ENCODE measurements at places on chromosomes 12 and 14.
A peak's percentile ranks its signal among the peaks of the same experiment; 100 is the strongest.

DNA sequence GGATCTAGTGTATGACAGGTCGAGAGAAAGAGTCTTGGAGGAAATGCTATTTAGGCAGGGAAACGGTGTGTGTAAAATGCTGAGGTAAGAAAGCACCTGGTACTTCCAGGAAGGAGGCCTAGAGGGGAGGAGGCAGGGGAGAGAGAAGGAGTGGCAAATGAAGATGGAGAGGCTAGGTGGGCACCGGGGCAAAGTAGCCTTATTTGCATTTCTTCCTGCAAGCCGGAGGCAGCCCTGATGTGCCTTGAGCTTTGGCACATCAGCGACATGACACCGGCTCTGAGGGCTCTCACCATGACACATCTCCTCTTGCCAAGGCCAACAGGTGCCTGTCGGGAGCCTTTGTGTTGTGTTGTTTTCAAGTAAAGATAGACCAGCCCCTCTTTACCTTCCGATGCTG lies 61.6 kb downstream of the CPM start:
- no peak for DNase-seq

DNA sequence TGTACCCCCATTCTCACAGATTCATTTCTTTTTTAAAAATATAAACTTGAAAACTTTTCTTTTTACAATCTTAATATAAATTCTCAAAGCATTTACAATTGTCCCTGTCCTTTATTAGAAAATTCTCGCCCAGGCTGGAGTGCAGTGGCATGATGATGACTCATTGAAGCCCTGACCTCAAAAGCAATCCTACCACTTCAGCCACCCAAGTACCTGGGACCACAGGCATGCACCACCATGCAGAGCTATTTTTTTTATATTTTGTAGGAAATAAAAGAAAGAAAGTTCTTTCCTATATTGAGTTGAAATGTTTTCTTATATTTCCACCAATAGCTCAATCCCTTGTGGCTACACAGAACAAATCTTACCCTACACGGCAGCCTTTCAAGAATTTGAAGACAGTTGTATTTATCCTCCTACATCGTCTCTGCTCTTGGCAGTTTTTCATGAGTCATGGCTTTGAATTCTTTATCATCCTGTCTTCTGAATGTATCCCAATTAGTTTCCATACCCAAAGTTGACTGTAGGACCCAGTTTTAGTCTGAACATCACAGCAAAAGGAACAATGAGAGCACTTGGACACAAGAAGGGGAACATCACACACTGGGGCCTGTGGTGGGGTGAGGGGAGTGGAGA lies 52.4 kb downstream of the SYT1 start:
- DNase-seq, result no peak

- no peak for DNase-seq
Measured at GRCh38 chr12:123571343-123571813, 13.0 kb upstream of the TMED2 start.

GRCh38 chr14:72444701-72445100 lies 449.2 kb downstream of the DPF3 start:
- no peak for DNase-seq

DNA sequence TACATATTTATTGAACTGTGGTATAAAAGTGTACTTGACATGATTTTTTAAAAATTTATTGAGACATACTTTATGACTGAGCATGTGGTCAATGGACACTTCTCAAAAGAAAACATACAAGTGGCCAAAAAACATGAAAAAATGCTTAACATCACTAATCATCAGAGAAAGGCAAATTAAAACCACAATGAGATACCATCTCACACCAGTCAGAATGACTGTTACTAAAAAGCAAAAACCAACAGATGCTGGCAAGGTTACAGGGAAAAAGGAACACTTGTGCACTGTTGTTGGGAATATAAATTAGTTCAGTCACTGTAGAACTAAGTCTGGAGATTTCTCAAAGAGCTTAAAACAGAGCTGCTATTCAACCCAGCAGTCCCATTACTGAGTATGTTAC lies 1177.6 kb downstream of the GALC start:
- no peak for DNase-seq

DNA sequence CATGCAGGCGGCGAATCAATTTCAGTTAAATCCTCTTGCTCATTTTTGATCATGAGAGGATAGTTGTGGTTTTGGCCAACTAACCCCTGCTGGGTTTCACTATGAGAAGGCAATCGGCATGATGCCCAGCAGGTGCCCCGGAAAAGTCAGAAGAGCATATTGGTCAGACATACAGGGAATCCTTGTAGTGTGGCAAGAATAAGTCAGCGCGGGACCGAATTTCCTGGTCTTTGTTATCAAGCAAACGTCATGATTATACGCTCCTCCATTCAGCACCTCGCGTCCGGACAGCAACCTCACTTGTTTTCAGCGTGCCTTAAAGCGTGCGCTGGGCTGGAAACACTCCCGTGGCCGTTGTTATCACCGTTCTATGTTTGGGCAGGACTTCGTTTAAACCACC lies 1.8 kb downstream of the TBC1D30 start:
- DNase-seq, result peak; percentile 80

DNA sequence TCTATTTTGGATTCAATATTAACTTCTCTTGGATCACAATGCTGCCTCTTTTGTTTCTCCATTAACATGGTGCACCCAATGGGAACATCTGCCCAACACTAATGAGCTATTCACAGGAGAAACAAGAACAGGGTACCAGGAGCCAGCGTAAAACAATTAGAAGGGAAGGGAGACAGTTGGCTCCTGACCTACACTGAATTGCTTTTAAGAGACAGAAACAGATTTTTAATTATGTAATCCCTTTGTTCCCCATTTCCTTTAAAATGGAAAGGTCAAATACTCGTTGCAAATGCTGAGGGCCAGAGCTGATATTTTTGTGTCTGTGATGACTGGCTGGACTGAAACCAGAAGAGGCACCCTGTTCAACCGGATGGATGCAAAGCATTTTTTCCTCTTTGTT lies 108.3 kb downstream of the SEC23A start:
- no peak for DNase-seq

- DNase-seq, result no peak
Measured at GRCh38 chr14:86086962-86087361, 557.0 kb downstream of the FLRT2 start.

DNA sequence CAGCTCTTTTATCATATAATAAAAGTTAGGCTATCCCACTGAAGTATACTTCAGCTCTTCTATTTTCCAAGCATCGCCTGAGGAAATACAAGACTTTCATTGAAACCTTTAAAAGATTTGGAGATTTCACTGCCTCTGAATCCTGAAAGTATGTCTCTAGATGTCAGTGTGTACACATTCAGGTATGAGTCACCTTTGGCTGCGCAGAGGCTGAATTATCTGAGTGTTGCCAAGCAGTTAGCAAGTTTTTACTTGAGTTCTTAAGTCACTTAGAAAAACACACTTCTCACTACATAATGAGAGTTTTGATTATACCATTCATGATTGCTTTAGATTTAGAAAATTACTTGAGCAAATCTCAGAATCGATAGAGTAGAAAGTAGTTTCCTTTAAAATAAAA lies 210.3 kb downstream of the TMTC2 start:
- DNase-seq, result no peak

DNA sequence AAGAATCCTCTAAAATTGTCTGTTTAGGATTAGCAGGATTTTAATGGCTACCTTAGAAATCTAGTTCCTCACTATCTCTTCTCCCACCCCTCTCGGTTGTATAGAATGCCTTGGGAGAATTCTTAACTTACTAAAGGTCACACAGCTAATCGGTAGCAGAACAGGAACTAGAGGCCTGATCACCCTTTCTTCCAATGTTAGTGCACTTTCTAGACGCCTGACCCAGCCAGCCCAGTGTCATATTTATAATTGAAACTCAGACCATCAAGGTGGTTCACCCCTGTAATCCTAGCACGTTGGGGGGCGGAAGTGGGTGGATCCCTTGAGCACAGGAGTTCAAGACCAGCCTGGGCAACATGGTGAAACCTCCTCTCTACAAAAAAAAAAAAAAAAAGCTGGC lies 1.7 kb downstream of the TIGAR start:
- DNase-seq, result no peak

DNA sequence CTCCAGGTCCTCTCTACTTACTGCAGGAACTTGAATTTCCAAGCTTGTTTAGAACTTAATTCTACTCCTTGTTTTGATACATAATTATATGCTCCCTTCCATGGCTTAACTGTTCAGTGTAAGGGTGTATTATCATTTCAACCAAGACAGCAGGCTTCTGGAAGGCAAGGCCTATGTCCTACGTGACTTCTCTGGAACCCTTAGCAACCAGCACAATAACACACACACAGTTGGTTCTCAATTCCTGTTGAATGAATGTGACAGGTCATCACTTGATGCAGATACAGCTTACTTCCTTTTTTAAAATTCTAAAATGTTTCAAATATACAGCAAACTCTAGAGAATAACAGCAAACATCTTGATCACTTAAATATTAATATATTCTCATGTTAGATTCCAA lies 77.7 kb upstream of the COCH start:
- DNase-seq, result no peak

GRCh38 chr14:90715993-90716392 lies 100.2 kb downstream of the TTC7B start:
- DNase-seq, result no peak

- no peak for DNase-seq
Measured at GRCh38 chr12:27861428-27862167, 81.6 kb upstream of the MANSC4 start.

GRCh38 chr12:109053382-109054123 lies 1.2 kb downstream of the USP30 start:
- no peak for DNase-seq

GRCh38 chr12:115008929-115009328 lies 325.0 kb upstream of the TBX3 start:
- DNase-seq, result no peak

GRCh38 chr14:43687921-43688320 lies 819.2 kb downstream of the FSCB start:
- no peak for DNase-seq

- DNase-seq, result peak; percentile 65
Measured at GRCh38 chr12:40107098-40107802, 1.4 kb upstream of the SLC2A13 start.

- DNase-seq, result no peak
Measured at GRCh38 chr12:49671031-49671765, 36.0 kb downstream of the FMNL3 start.

- DNase-seq, result peak; percentile 70
Measured at GRCh38 chr12:51814311-51815088, 34.0 kb downstream of the FIGNL2 start.

DNA sequence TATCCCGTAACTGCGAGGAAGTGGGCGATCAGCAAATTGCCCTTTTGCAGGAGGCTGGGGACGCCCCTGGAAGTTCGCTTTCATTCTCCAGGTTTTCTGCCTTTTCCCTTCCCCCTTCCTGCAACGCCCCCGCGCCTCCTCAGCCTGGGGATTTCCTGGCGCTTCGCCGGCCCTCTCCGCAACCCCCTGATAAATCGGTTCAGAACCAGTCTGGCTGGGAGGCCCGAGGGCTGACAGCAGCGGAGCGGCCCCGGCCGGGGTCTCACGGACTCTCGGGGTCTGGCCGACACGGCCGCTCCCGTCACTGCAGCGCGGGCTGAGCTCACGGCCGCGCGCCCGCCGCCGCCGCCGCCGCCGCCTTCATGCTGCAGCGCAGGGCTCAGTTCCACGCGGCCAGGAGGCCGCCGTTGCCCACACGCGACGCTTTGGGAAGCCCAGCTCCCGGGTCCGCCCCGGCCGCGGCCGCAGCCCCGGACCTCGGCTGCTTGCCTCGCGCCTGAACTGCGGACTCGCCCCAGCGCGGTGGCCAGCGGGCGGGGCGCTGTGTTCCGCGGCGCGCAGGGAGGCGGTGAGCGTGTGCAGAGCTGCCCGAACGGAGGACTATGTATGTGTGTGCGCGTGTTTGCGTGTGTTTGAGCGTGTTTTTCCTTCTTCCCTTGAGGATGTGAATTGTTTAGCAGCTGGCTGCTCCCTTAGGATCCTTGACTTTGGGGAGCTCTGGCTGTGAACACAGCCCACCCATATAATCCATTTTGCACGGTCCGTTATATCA lies at the start of gene LRFN5:
Gene LRFN5, plus strand, starts transcription at position 345 of the 772 bp plus-strand sequence.
- peak; percentile 54 for DNase-seq

GRCh38 chr14:63764103-63764502 lies 36.2 kb upstream of the SGPP1 start:
- DNase-seq, result no peak

GRCh38 chr14:71942904-71943694 lies 10.9 kb downstream of the RGS6 start:
- no peak for DNase-seq

DNA sequence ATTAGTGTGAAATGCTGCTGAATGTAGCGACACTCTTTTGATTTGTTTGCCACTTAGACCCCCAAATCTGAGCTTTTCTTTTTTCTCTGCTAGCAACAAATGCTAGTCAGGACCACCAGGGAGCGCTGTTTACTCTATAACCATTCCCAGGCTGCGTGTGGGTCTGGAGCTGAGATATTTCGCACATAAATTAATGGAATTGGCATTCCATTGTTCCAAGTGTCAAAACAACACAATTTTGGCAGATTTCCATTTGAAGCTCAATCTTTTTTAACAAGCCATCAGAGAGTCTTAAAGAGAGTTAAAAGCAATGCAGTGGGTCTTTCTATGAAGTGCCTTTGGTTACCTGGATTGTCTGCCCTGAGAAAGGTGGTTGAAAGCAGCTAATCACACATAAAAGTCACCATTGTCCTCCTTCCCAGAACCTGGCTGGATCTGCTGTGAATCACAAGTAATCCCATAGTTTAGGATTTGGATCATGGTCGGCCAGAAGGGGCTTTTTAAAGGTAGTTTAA lies 7.4 kb upstream of the TMEM132C start:
- DNase-seq, result peak; percentile 70

- no peak for DNase-seq
Measured at GRCh38 chr12:122669397-122670070, 33.6 kb downstream of the HCAR2 start.

DNA sequence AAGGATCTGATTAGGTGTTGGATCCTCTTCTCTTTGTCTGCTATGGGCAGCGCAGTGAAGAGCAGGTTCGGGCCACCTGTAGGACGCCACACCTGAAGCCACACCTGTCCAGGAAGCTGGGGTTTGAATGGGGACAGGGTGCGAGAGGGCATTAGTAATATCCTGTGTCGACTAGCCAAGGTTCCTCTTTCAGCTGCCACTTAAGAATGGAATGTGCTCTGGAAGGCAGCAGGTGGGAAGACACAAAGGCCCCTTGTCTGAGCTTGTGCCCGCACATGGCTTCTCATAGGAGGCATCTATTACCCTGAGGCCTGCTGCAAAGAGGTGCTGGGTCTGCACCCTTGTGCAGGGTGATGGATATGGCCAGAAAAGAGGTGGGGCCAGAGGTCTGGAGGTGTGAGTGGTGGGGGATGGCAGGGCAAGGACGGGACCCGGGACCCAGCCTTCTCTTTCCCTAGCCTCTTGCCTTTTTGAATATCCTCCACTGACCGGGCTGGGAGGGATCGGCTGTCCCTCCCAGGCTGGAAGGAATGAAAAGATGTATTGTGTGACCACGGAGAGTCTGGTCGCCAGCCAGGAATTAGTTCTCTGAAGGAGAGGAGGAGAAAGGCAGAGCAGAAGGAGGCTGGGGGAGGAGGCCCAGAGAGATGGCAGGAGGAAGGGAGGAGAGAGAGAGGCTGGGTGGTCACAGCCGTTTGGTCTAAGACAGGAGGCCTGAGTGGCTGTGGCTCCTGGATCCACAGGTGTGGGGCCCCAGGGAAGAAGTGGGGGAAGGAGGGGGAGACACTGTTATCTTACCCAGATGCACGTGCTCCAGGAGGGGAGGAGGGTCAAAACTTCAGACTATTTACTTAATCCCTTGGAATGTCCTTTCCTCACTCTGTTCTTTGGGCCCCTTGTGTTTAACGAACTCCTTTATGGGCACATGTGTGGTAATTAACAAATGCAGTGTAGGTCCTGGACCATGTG lies 101.5 kb downstream of the SMOC1 start:
- peak; percentile 38 for DNase-seq
